Activated T-helper 17 cell treated with anti-CD3 and anti-CD28 coated beads, Interleukin-2, amount 50 U/mL, for 72 hours (primary cell): ENCODE measurements at places on chromosomes 4 and X.

DNA sequence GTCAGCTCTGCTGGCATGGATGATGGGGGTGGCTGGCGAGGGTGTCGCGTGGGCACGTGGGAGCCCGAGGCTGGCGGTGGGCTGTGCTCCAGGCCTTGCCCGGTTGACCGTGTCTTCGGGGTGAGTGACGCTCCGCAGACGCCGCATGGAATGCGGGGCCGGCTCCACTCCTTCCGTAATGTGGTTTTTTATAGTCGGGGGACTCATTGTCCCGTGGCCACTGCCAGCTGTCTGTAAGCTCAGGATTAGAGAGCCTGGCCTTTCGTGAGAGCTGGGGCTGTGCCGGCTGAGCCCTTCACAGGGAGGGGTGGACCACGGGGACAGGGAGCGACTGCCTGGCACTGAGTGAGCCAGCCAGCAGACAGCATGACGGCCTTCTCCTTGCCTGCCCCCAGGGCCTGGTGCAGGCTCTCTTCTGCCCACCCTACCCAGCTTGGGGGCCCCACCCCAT lies 20.4 kb downstream of the DOK7 start:
- H3K4me1 ChIP-seq: no peaks in the 10 kb centered on the region
- no peak overlapping the region for H3K27ac ChIP-seq
- peaks cover 5% of the 10 kb centered on the region for H3K27me3 ChIP-seq
- no peaks in the 10 kb centered on the region for H3K36me3 ChIP-seq
- H3K4me3 ChIP-seq: no peak overlapping the region
- ATAC-seq: no peak

DNA sequence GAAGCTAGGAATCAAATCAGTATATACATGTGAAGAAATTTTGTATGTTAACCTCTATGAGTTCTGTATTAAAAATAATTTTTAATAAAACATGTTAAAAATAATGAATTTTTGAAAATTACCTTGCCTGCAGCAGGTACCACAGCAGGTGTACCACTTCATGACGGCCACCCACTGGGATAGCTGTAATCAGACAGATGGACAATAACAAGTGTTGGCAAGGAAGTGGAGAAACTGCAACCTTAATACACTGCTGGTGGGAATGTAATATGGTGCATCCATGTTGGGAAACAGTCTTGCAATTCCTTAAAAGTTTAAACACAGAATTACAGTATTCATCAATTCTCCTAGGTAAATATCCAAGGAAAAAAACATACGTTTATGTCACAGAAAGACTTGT lies 209.5 kb downstream of the RELL1 start:
- H3K27me3 ChIP-seq: peaks cover 46% of the 10 kb centered on the region
- no peak for ATAC-seq

DNA sequence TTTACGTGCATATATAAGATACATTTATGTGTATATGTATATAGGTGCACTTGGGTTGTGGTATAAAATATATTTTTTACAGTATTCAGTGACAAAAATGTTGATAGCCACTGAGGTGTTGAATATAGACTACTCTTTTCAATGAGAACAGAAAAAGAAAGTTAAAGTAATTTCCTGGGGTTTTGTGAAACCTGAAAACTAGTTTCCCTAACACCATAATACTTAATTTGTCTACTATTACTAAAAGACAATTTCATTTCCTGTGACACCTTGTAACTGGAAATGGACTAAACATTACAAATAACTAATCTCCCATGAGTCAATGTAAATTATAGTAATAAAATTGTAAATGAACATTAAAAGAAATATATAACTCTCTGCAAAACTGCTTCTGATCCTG lies 32.0 kb upstream of the MAP9 start:
- H3K27me3 ChIP-seq: peaks cover 17% of the 10 kb centered on the region
- H3K27ac ChIP-seq: no peak overlapping the region
- no peak overlapping the region for H3K4me3 ChIP-seq

DNA sequence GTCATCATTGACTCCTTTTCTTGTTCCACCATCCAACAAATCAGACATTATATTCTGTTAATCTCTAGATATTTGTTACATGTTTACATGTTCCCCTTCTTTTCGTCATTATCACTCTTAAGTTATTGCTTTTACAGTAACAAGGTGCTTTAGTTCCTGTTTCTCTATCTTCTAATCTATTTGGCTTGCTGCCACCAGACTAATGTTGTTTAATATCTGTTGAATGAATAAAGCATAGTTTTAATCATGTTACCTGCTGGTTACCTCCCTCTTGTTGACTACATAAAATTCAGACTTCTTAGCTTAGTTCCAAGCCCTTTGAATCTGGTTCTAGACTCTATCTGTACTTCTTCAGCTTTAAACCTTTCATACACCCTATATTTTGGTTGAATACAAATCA lies 129.8 kb upstream of the TRIM2 start:
- H3K36me3 ChIP-seq: no peaks in the 10 kb centered on the region
- no peaks in the 10 kb centered on the region for H3K27me3 ChIP-seq
- ATAC-seq: no peak
- no peak overlapping the region for H3K27ac ChIP-seq
- H3K4me1 ChIP-seq: no peaks in the 10 kb centered on the region

- no peak overlapping the region for H3K4me3 ChIP-seq
- H3K27ac ChIP-seq: no peak overlapping the region
- no peaks in the 10 kb centered on the region for H3K36me3 ChIP-seq
- H3K4me1 ChIP-seq: no peaks in the 10 kb centered on the region
- H3K27me3 ChIP-seq: no peaks in the 10 kb centered on the region
Observed at GRCh38 chrX:124719060-124719459, 372.7 kb downstream of the SH2D1A start.

DNA sequence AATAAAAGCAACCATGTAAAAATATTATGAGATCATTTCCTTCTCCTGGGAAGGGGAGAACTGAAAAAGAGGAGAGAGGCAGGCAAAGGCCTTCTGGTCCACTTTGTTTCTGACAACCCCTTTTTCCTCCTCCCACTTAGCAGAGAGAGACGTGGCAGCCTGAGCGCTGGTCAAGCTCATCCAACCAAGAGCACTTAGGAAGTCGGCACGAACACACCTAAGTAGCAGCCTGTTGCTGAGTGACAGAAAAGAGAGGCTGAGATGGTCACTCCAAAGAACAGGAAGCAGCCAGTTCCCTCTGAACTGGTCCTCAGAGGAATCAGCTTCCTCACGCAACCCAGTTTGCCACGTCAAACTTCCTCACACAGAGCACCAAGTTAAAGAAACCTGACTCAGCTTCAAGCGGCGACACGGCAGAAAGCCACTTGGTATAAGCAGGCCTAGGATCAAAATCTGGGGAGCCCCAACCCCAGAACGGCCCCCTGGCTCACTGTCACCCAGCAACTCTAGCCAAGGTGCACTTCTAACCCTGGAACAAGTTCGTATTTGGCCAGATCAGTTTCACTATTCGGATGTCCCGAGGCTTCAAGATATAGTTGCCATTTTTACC lies 861 bp downstream of the SEC24D start:
- peak; percentile 70 for ATAC-seq
- no peaks in the 10 kb centered on the region for H3K27me3 ChIP-seq
- peaks cover 54% of the 10 kb centered on the region for H3K36me3 ChIP-seq
- H3K27ac ChIP-seq: peak overlapping the region; percentile 95
- peaks cover 13% of the 10 kb centered on the region for H3K4me1 ChIP-seq
- peak overlapping the region; percentile 94 for H3K4me3 ChIP-seq

DNA sequence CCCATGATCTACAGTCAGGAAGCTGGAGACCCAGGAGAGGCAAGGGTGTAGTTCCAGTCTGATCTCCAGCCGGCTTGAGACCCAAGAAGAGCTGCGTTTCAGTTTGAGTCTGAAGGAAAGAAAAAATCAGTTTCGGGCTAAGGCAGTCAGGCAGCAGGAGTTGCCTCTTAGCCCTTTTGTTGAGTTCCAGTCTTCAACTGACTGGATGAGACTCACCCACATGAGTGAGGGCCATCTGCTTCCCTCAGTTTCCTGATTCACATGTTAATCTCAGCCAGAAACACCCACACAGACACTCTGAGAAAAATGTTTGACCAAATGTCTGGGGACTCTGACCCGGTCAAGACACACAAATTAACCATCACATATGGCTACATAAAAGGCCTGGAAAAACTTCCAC lies 73.6 kb upstream of the ELOVL6 start:
- H3K36me3 ChIP-seq: no peaks in the 10 kb centered on the region
- H3K4me3 ChIP-seq: no peak overlapping the region

DNA sequence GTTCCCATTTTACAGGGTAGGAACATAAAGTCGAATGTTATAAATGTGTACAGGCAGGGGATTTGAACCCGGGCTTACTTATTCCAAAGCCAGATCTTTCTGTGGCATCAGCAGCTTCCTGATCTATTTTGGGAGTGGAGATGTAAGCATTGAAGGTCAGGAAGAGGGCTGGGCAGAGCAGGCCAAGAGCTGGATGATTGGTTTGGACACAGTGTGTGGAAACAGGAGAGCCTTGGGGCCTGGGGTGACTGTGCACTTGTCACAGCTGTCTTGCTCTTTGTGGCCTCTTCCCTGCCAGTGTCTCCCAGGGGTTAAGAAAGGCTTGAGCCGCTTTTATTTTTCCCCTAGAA lies 127.9 kb upstream of the ENPP6 start:
- peak overlapping the region; percentile 20 for H3K27ac ChIP-seq
- H3K36me3 ChIP-seq: no peaks in the 10 kb centered on the region
- peaks cover 12% of the 10 kb centered on the region for H3K27me3 ChIP-seq

DNA sequence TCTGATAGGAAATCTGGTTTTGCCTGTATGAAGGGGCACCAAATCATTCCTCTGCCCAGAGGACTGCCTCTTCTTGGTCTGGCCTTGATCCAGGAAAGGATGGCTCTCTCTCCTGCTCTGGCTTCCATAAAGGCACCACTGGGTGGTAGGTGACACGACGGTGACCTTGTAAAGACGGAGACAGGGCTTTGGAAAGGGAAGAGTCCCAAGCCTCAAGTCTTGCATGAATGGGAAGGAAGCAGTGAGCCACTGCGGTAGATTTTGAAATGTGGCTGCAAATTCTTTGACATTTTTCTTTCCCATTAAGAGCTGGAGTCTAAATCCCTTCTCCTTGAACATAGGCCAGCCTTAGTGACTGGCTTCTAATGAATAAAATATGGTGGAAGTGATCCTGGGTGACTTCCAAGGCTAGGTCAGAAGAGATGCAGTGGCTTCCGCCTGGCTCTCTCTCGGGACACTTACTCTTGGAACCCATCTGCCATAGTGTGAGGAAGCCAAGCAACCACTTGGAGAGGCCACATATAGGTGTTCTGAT lies 347.4 kb downstream of the BCOR start:
- H3K4me1 ChIP-seq: peaks cover 4% of the 10 kb centered on the region
- no peak overlapping the region for H3K27ac ChIP-seq

- H3K27ac ChIP-seq: no peak overlapping the region
- no peaks in the 10 kb centered on the region for H3K36me3 ChIP-seq
- H3K27me3 ChIP-seq: peaks cover 23% of the 10 kb centered on the region
- peaks cover 5% of the 10 kb centered on the region for H3K4me1 ChIP-seq
- no peak for ATAC-seq
Observed at GRCh38 chr4:55820279-55820678, 689 bp downstream of the EXOC1L start.

DNA sequence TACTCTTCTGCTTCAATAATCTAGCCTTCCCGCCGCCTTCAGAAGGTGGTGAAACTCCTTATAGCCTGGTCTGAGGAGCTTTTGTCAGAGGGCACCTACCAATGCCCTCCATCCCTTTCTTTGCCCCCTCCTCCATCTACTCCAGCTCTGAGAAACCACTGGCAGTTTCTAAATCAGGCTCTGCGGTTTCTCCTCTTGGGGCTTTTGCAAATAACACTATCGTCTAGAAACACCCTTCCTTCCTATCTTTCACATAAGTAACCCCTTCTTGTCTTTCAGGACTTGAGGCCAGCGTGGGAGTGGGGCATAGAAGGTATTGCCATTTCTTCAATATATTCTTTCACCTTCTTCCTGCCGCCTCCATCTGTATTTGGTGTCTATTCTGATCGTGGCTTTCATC lies 1.2 kb upstream of the EFHC2 start:
- no peaks in the 10 kb centered on the region for H3K27me3 ChIP-seq
- H3K36me3 ChIP-seq: no peaks in the 10 kb centered on the region

- peak overlapping the region; percentile 97 for H3K27ac ChIP-seq
- no peaks in the 10 kb centered on the region for H3K27me3 ChIP-seq
- ATAC-seq: no peak
- peak overlapping the region; percentile 93 for H3K4me3 ChIP-seq
Observed at GRCh38 chr4:54065282-54066087, 1.1 kb upstream of the CHIC2 start.

DNA sequence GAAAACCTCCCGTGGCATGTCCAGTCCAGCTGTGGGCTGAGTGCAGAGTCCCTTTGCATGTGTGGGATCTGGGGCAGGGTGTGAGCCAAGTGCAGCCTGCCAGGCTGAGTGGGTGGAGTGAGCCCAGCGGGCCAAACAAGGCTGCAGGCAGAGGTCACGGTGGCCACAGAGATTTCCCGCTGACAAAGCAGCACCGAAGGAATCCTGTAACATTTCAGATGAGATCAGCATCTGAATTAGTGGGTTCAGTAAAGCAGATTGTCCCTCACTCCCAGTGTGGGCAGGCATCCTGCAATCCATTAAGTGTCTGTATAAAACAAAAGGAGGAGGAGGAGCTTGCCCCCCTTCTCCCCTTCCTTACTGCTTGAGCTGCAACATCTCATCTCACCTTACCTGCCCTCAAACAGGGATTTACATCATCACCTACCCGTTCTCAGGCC lies 324.4 kb downstream of the FAT4 start:
- no peaks in the 10 kb centered on the region for H3K4me1 ChIP-seq
- H3K27ac ChIP-seq: no peak overlapping the region
- no peak overlapping the region for H3K4me3 ChIP-seq

- H3K36me3 ChIP-seq: no peaks in the 10 kb centered on the region
- ATAC-seq: peak; percentile 98
- H3K4me1 ChIP-seq: no peaks in the 10 kb centered on the region
- H3K27ac ChIP-seq: peak overlapping the region; percentile 15
- no peak overlapping the region for H3K4me3 ChIP-seq
Observed at GRCh38 chr4:143616771-143617170, 83.7 kb downstream of the FREM3 start.

DNA sequence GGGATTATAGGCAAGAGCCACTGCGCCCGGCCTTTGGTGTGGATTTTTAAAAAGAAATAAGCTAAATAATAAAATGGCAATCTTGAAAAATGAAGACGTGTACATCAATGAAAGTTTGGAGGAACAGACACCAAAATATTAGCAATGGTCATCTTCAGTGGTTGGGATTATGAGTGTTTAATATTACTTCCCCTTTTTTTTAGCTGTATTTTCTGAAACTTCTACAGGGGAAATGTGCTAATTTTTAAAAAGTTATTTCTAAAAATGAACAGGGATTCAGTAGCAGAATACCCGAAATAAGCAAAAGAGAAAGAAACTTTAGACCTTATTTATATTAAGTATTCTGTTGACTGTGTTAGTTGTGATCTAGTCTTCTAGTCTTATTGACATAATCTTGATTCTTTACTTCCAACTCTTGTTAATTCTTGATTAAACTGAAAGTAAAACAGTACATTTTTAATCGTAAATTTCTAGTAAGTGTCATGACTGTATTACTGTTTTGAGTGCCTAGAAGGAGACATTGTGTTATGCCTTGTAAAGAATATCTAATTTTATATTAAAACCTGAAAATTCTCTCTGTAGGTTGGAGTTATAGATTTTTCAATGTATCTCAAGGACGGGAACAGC lies 51.3 kb downstream of the RUFY3 start:
- H3K27ac ChIP-seq: no peak overlapping the region
- no peak overlapping the region for H3K4me3 ChIP-seq
- H3K4me1 ChIP-seq: no peaks in the 10 kb centered on the region
- H3K36me3 ChIP-seq: peaks cover 26% of the 10 kb centered on the region
